ENCODE measurements at places on chromosomes 2 and 18.

- DNase-seq = no peak
These were observed 103.6 kb upstream of the BCL2L11 start for GRCh38 chr2:111017034-111017622.

DNA sequence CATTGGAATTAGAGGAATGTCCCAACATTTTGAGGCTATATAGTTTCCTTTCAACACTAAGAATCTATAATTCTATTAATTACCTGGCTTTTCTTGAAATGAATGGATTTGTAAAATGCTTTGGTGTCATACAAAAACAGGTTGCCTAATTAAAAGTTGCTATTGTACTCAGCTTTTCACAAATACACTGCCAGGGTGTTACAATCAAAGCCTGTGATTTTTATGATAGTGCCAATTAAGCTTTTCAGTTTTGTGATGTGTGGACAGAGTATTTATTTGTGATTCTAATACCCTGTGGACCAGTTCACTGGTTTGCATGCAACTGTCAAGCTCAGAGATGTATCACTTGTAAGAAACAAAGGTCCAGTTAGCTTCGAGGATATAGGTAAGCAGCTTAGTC is 71.8 kb downstream of the NAB1 start:
- no peak for DNase-seq

DNA sequence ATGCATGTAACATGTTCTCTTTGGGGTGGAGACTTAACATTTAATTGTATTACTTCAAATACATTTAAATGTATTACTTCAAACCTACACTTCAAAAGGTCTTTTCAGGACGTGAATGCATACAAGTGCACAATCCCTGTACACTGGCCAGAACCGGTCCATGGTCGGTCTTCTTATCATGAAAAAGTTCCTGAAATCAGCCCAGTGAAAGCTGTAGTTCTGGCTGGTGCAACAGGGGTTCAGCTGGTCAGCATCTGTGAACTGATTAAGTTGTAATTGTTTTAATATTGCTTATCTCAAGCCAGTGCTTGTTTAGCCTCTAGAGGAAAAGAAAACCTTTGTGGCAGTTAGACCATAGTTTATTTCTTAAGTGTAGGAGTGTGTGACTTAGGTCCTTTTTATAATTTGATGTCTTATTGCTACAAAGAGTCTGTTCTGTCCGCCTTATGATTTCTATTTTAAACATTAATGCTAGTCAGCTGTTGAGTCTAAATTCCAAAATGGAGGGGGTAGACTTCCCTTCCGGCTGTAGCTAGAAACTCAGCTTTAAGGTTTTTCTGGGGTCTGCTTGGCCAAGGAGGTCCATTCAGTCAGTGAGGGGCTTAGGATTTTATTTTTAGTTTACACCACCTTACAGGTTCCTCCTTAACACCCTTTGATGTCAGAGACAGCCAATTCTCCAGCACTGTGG is 768 bp upstream of the CYBRD1 start:
- DNase-seq = no peak

- DNase-seq = no peak
These were observed 275.3 kb downstream of the KCNS3 start for GRCh38 chr2:18153741-18154140.

GRCh38 chr2:60485550-60485949 is 67.9 kb downstream of the BCL11A start:
- no peak for DNase-seq

DNA sequence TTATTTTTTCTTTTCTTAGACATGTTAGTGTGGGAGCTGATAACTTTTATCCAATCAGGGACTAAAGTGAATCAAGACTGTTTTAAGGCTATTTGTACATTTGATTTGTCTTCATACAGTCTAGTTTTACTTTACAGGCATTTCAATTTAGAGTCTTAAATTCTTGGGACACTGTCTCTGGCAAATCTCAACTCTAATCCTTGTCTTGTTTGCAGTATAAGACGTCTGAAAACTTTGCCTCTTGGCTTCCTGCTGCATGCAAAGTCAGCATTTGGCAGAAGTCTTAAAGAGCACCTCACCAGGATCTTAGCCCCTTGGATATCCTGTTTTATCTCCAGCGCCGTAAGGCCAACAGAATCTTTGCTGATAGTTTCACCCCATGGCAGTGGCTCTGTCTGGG is 30.3 kb downstream of the SPOPL start:
- no peak for DNase-seq

DNA sequence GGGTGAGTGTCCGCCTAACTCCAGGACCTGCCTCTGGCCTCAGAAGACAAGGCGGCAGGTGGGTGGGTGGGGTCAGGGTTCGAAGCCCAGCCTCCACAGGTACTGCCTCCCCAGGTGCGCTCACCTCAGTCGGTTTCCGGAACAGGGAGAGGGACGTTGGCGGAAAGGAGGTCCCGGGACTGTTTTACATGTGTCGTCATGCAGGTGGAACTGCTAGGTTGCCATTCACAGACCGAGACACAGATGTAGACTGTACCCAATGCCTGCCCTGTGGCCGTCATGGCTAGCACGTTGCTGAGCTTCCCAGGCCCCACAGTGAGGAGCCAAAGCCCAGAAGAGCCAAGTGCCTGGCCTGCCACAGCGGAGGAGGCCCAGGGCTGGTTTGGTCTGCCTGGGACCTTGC is 284.0 kb upstream of the HS6ST1 start:
- DNase-seq = no peak

GRCh38 chr2:119062179-119062578 is 96.4 kb downstream of the C1QL2 start:
- DNase-seq = no peak

GRCh38 chr2:220476877-220477276 is 849.4 kb downstream of the SLC4A3 start:
- no peak for DNase-seq

- no peak for DNase-seq
These were observed 10.9 kb upstream of the HOXD1 start for GRCh38 chr2:176177580-176178037.

- DNase-seq = no peak
These were observed 298.8 kb downstream of the ZNF407 start for GRCh38 chr18:74896390-74896991.

DNA sequence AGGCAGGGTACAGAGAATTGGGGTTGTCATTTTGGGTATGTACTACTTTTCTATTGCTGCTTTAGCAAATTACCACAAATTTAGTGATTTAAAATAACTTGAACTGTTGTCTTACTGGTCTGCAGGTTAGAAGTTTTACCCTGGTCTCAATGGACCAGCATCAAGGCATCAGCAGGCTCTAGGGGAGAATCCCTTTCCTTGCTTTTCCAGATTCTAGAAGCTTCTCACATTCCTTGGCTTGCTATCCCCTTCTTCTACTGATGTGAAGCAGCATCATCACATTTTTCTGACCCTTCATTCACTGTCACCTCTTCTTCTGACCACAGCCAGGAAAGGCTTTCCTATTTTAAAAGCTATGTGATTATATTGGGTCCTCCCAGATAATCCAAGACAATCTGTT is 237.8 kb upstream of the RBMS1 start:
- no peak for DNase-seq

GRCh38 chr2:181621779-181622490 is 35.0 kb downstream of the CERKL start:
- no peak for DNase-seq

DNA sequence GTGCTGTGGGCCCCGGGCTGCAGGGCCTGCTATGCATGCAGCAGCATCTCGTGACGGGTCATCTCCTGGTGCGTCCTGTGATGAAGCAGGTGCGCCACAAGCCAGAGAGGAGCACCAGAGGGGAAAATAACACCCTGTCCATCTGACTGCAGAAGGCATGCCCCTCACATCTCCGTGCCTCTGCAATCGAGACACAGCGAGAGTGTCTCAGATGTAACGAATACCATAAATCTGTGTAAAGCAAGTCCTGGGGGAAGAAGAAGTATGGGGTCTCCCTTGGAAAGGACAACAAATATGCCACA is 137.5 kb downstream of the PTGR3 start:
- DNase-seq = no peak

DNA sequence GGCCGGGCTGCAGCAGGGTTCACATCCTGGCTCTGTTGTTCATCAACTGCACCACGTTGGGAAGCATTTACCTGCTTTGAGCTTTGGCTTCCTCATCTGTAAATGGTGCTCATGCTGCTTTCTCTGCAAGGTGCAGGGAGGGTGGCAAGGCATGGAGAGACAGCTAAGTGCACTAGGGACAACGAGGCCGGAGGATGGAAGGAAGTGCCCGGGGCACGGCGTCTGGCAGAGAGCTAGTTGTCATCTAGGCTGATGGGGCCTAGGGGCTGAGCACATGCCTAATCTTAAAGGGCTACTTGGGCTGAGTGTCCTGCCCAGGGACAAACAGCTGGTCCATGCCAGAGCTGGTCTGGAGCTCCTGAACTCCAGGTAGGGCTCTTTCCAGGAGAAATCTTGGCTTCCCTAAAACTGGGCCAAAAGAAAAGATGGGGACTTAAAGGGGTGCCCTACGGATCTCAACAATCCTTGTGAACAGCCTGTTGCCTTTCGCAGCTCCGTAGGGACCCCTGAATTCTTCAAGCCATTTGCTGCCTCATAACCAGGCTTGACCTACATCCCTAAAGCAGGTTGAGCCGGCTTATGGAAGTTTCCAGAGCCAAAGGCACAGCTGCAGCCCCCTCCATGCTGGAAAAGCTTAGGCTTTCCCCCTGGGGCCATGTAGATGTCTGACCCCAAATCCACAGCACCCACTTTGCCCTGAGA is 130.8 kb downstream of the SMAD7 start:
- DNase-seq = no peak

DNA sequence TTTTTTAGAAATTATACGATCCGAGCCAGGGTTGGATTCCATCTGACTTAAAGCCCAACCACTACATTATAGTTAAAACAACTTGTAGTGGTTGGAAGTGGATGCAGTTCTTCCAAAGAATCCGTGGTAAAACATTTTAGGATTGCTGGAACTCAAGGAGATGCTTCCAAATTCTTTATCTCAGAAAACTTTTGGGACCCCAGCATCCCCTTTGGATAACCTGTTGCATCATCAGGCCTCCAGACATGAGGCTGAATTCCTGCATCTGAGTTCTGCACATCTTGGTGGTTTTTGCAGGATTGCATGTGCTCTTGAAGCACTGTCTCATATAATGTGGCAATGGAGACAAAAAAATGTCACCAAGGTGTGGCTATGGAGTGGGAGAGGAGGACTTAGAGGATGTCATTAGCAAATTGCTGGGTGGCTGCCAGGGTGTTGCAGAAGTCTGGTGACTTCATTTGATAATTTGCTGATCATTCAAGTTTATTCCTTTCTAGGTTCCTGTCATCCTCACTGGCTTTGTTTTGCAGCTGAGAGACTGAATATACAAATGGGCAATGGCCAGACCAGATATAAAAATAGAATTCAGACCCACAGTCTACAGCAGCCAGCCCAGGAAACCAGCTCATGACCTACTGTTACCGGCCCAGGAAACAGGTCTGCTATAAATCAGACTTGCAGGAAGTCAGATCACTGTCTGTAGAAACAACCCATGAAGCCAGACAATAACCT is 207.7 kb downstream of the BCL2 start:
- no peak for DNase-seq

DNA sequence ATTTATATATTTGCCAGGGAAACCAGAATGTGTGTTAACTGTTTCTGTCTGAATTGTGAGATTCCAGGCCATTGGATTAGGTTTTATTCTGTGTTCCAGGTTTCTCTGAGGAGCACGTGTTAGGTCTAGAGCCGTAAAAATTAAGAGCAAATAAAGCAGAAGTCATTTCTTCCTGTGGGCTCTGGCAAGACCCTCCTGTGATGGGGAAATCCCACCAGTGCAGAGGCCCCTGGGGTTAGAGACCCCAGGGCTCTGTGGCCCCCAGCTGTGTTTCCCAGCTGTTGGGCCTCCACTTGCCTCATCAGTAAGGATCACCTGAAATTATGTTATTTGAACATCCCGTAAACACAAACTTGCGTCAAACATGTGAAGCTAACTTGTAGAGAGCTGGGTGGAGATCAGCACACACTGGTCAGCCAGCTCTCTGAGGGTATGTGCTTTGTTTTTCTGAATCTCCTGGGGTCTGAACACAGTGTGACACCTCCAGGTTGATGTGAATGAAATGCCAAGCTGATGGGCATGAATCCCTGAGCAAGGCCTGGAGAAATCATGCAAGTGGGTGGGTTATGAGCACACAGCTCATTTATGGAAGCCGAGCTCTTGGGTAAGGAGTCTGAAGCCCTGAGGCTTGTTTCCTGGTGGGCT is 50.3 kb downstream of the HK2 start:
- no peak for DNase-seq

- no peak for DNase-seq
These were observed 301.4 kb upstream of the CNTNAP5 start for GRCh38 chr2:123723706-123724105.

- no peak for DNase-seq
These were observed at the start of gene SETBP1 for GRCh38 chr18:44680273-44681075. Gene SETBP1, plus strand, starts transcription at chr18:44680888. Its CDS starts 20,459 bp downstream, at chr18:44701347.

DNA sequence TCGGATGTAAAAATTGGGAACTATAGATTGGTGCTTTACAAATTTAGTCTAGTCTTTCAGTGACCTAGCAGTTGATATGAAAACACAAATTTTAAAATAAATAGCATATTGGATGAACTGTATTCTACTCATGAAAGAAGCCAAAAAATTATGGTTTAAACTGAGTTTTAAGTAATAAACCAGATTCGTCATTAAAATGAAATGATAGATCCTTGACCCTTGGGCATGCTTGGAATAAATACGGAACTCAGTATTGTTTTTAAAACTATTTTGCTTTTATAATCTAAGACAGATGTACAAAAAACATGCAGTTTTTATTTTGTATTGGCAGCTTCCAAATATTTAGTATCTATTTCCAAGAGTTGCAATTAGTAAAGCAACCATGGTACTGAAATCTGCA is 34.6 kb upstream of the TBR1 start:
- no peak for DNase-seq

DNA sequence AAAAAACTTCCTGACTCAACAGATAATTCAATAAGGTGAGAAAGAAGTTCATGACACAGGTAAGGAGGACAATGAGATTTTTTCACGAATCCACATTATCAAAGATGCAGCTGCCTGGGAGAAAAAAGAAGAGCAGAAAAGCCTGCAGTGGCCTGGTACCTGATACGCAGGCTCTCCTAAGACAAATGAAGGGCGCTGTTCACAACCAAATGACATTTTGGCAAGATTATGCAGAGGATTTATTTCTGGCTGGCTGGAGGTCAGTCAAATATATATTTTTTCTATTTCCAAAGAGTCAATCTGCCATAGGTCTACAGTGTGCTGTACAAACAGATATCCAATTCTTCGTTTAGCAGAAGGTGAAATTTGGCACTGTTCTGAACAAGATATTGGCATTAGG is 257.3 kb downstream of the STK39 start:
- no peak for DNase-seq

- DNase-seq = peak; percentile 91
These were observed 79.2 kb downstream of the LAMA1 start for GRCh38 chr18:7038330-7038851.

GRCh38 chr18:31508781-31509180 is 10.8 kb downstream of the DSG2 start:
- no peak for DNase-seq
